Bronchial epithelial cell (primary cell): ENCODE measurements at places on chromosomes 2 and 18.

- DNase-seq = no peak
Measured at GRCh38 chr2:125874564-125874963, 781.4 kb upstream of the GYPC start.

GRCh38 chr2:41719756-41720155 lies 328.1 kb upstream of the PKDCC start:
- no peak for DNase-seq

GRCh38 chr2:207746131-207746530 lies 23.6 kb downstream of the FZD5 start:
- DNase-seq = peak; percentile 59

GRCh38 chr2:223585666-223586065 lies 16.5 kb downstream of the SCG2 start:
- peak; percentile 15 for DNase-seq

DNA sequence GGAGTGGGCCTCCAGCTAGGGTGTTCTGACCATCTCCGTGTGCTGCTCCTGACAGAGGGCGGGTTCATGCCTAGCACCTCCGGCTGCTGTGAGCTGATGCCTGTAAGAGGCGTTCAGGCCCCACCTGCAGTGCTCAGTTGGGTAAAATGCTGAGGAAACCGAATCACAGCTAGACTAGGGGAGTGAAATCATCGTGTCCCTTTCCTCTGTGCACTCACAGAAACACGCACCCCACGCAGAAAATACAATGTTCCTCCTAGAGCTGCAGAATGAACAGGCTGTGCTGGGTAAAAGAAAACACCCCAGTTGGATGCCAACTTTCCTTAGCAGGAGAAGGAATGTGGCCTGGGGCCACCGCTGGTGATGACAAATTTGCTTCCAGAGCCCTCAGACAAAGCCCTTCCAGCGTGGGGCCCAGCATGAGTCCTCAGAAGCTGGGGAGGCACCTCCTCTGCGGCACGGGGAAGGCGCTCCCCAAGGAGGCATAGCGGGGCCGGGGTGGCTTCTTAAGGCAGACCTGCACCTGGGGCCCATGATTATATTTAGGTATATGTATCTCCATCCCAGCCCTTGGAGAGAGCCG lies 16.3 kb upstream of the ARHGEF4 start:
- DNase-seq = peak; percentile 54

- DNase-seq = no peak
Measured at GRCh38 chr2:73006969-73007710, 64.4 kb downstream of the SFXN5 start.

GRCh38 chr2:152730591-152731333 lies 12.3 kb downstream of the ARL6IP6 start:
- peak; percentile 55 for DNase-seq

- peak; percentile 88 for DNase-seq
Measured at GRCh38 chr2:120939595-120940318, 204.1 kb downstream of the GLI2 start.

GRCh38 chr2:44906972-44907371 lies 34.5 kb upstream of the SIX3 start:
- no peak for DNase-seq

DNA sequence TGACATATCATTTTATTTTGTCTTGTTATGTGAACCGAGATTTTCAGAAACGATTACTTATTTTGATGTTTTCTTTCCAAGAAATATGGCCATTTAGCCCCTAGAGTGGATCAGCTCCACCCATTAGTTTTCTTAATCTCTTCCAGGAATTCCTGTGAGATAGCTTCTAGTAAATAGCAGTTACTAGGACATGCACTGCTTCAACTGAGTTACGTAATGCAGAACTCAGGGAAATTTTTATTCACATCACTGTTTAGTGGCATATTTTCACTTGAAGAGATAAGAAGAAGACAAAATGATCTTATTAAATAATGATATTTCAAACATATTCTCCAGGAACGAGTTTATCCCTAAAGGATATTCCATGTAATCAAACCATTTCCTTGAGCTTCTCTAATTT lies 573.5 kb upstream of the CNTNAP5 start:
- DNase-seq = no peak

DNA sequence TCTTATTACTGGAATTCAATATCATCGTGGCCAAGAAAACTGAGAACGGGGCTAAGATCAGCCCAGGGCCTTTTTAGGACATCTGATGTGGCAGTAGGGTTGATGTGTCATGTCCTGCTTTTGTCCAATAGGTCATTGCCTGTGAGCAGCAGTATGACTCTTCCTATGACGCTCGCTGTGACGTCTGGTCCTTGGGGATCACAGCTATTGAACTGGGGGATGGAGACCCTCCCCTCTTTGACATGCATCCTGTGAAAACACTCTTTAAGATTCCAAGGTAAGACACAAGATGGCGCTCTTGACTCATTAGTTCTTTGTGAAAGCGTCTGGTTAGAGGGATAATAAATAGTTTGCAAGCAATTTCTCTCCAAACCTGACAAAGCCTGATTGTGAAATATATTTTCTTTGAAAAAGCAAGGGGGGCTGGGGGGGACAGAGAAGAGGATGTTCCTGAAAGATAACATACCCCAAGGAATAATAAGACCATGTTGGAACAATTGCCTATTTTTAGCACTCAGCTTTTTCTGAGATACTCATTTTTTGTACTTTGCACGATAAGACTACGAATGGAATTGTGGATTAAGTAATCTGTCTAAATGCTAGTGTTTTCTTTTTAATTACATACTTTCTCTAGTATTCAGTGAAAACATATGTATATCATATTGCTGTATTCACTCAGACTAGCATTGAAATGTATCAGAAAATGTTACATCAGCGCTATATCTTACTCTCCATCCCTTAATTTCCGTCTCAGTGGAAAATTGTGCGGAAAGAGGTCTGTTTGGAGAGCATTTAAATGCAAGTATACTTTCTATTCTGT lies 58.1 kb downstream of the MYO3B start:
- DNase-seq = peak; percentile 45

- no peak for DNase-seq
Measured at GRCh38 chr2:234974501-234975385, 22.9 kb downstream of the SH3BP4 start.

DNA sequence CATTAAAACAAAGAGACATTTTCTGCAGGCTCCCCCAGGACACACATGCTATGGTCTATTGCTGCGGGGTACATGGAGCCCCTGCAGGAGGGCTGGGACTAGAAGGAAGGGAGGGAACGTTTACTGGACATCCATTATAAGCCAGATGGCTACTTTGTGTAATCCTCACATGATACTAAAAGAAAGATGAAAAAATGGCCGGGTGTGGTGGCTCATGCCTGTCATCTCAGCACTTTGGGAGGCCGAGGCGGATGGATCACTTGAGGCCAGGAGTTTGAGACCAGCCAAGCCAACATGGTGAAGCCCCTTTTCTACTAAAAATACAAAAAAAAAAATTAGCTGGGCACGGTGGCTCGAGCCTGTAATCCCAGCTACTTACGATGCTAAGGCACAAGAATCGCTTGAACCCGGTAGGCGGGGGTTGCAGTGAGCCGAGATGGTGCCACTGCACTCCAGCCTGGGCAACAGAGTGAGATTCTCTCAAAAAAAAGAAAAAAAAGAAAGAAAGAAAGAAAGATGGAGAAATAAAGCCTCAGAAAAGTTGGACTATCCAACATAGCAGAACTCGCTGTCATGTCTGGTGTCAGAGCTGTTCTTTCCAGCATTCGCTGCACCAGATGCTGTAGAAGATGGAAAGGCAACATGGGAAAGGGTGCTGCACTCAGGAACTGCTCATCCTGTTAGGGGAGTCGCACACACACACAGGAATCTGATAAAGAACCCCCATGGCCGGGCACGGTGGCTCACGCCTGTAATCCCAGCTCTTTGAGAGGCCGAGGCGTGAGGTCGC lies 7.8 kb upstream of the MYCN start:
- DNase-seq = no peak

- no peak for DNase-seq
Measured at GRCh38 chr2:46072101-46072820, 224.9 kb upstream of the EPAS1 start.

DNA sequence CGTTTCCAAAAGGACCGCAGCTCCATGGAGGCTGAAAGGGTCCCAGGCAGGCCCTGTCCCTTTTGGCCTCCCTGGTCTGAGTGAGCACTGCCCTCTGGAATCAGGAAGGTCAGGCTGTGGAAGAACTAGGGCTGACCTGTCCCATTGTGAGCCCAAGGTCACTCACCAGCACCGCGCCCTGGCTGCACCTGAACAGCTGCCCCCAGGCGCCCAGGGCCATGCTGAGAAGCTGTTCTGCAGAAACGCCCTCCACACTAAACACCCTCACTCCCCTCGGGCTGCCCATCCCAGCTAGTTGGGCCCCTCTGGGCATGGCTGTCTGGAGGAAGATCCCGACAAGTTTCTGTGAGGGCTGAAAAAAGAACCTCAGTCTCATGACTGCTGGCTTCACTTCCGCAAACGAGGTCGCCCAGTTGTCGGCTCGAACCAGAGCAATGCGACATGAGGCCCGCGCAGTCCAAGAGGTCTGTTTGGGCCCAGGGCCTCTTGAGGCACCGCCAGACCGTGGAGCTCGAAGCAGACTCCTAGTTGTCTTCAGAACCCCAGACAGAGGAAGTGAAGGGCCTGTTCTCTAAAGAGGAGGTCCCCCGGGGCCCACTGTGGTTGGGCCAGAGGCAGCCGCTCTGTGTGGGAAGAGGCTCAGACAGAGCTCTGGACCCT lies 64.4 kb downstream of the INPP5D start:
- DNase-seq = no peak

GRCh38 chr2:149926149-149926548 lies 338.6 kb upstream of the MMADHC start:
- no peak for DNase-seq

GRCh38 chr2:36536776-36537175 lies 61.2 kb downstream of the FEZ2 start:
- DNase-seq = no peak

DNA sequence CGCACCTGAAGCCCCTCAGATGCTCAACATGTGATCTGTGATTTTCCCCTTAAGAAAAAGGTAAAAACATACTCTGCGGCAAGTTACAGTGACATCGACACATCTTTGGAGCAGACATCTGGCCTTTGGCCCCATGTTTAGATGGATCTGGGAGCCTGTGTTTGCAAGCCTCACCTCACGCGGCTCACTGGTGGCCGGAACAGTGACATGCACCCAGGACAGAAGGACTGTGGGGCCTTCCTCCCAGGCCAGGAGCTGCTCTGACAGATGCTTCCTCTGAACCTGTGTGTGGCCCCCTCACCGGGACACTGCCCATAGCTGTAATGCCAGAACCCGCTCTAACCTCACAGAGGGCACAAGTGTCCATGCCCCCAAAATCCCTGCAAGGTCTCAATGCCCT lies 13.1 kb downstream of the PASK start:
- no peak for DNase-seq

DNA sequence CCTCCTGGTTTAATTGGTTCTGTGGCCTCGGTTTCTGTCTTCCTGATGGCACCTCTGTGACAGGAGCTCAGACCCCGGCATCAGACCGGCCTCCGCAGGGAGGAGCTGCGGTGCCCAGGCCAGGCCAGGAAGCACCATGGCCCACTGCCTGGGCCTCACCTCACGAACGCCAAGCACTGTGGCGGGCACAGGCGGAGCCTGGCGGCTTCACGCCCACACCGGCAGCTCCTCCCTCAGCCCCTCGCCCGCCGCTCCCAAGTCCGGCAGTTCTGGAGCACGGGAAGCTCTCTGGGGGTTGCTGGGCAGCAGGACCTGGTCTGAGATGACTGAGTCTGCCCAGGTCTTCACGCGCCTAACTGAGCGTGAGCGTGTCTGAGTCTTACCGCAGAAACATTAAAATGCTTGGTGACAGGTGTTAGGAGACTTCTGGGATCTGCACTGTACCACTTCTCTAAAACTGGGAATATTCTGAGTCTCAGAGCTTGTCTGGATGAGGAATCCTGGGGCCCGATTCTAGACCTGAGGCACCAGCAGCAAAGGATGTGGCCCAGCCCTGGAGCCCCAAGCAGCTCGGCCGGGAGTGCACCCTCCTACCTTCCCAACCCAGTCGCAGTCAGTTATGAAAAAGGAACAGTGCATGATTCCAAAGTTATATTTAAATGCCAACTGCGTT lies 21.9 kb downstream of the RTP5 start:
- DNase-seq = no peak

DNA sequence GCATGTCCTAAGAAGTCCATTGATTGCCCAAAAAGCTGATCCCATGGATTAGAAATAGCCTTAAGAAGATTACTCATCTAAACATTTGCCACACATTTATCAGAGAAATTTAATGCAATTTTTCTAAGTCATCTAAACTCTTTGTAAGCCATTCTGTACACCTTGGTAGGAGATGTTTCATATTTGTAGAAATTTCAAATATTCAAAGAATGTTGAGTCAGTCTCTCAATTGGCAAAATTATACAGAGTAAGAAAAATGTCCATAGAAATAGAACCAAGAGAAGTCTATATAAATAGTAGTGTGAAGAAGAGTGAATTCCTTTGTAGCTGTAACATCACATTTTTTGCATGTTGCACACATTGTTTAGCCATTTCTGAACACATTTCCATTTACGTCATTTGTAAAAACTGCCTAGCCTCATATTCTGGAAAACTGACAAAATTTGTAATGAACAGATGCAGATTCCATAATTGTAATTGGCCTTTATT lies 128.6 kb downstream of the MSTN start:
- DNase-seq = peak; percentile 61

GRCh38 chr2:170121689-170122088 lies 56.3 kb upstream of the MYO3B start:
- DNase-seq = peak; percentile 47

- DNase-seq = no peak
Measured at GRCh38 chr18:23102493-23103261, 32.6 kb upstream of the CABLES1 start.

DNA sequence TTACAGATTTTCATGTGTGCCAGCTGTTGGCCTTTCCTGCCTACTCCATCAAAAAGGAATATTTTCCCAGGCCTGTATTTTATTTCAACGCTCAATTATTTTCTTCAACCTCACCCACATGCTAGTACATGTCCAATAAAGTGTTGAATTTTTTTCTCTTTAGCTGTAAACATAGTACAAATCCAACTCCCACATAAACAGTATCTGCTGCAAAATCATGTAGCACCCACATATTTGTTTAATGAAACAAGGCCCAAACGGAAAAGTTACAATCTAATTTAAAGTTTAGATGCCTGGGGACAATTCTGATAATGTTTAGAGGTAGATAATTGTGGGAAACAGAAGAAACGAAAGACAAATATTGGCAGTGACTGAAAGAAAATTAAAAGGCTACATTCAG lies 275.4 kb upstream of the ACVR2A start:
- peak; percentile 75 for DNase-seq

DNA sequence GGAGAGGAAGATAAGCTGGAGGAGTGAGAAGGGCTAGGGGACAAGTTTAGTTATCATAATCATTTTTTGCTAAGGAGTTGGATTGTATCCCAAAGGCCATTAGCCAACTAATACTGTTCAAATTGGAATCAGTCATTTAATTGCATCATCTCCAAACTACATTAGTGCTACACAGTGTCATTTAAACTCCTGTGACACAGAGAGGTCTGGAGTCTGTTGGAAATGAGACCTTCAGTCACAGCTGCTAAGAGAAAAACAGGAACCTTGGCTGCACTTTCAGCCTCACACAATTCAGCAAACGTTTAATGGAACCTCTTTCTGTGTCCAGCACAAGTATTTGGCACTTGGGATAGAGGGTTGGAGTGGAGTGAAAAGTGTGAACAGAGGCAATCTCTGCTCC lies 175.5 kb upstream of the MGAT5 start:
- DNase-seq = no peak
